ENCODE measurements at places on chromosomes 5 and 9.

DNA sequence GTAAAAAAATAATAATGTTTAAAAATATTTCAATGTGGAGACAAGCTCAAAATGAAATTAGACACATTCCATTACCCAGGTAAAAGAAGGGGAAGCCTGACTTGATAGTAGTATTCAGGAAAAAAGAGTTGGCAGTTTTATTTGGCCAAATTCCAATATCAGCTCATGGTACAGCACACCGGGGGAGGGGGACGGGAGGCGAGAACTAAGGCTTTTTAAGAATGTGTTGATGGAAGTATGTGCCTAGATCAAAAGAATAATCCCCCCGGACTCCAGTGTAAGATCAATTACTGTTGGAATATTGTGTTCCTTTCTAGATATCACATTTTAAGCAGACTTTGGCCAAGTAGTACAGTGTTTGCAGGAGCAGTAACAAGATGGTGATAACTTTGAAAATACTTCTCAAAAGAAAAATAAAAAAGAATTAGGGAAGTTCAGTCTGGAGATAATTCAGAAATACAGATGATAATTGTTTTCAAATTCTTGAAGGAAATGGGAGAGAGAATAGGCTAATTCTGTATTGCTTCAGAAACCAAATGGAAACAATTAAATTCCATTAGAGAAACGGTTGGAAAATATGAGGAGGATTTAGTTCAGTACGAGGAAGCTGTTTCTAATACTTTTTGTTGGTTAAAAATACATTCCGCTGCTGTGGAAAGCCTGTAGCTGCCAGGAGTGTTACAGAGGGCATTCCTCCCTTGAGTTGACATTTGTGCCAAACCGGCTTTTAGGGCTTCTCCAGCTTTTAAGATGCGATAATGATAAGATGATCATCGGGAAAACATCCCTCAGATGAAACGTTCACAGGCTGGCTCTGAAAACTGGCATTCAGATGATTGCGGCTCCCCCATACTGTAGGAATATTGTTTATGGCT is 98.1 kb upstream of the ERBIN start:
- DNase-seq: no peak

GRCh38 chr9:126222363-126222834 is 104.2 kb upstream of the MVB12B start:
- DNase-seq: no peak

DNA sequence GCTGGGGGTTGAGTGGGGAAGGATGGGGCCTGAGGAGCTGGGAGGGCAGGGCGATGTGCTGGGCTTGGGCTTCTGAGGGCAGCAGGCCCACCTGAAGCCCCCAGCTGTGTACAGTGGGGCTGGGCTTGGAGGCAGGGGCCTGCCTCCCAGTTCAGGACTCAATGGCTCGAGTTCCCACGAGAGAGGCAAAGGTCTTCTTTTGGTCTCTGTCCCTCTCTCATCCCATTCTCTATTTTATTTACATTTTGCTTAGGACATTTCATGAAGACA is 180.6 kb downstream of the MACROH2A1 start:
- DNase-seq: no peak

- DNase-seq: peak; percentile 43
These were observed 3.2 kb upstream of the NFX1 start for GRCh38 chr9:33287087-33287490.

GRCh38 chr5:18959535-18959934 is 1028.5 kb downstream of the CDH18 start:
- no peak for DNase-seq

GRCh38 chr9:125821078-125821477 is 73.9 kb downstream of the PBX3 start:
- DNase-seq: no peak

- DNase-seq: no peak
These were observed 149.3 kb upstream of the FSTL4 start for GRCh38 chr5:133761632-133762031.

DNA sequence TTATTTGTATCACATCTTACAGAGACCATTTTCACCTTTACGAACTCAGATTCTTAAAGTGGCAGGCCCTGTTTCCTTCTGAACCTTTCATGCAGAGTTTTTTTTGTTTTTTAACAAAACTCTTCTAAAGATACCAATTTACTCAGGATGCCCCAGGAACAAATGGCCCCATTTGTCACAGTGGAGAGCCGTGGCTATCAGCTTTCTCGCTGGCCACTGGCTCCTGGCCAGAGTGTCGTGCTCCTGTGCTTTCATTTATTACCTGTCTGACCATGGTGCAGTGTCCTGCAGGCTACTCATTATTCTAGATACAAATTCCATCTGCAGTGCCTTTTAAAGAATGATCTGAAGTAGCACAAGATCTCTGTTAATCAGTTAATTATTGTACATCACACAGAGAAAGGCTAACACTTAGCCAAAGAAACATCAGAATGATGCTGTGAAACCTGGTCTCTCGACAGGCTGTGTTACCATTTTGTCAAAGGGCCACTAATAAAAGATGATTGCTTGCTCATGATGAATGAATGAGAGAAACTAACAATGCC is 27.8 kb downstream of the ADRA1B start:
- DNase-seq: no peak

- no peak for DNase-seq
These were observed 117.0 kb downstream of the TRPM6 start for GRCh38 chr9:74770508-74771261.

DNA sequence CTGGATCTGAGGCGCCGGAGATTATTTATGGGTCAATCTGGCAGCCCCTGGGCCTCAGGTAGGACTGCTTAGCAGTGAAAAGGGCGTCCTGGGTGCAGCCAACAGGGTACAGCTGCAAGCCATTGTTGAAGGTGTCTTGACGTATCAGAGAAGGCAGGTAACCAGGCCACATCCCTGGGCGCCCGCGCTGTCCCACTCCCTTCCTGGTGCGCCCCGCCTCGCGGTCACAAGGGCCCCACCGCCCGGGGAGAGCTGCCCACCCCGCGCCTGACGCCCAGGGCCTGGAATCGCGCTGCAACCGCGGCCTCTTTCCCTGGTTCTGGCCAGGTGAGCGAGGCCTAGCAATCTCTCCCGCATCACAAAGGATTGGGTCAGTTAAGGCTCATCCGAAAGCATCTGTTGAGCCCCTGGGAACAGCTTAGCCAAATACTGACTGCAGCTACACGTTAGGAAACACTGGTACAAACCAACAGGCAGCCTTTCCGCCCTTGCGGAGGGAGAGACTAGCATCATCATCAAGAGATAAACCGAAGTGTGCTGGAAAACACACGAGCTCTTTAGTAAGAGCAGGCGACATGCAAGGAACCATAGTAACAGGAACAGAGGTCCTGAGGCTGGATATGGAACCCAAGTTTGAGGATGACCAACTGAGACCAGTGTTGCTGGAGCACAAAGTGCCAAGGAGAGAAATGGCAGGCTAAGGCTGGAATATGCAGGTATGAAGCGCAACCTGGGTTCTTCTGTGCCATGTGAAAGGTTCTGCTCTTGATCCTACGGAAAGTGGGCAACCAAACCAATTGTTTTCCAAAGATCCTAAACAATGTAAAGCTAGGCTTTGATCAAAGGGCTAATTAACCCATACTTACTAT is 3.6 kb downstream of the RPS23 start:
- no peak for DNase-seq

GRCh38 chr9:84294241-84294950 is 46.2 kb downstream of the SLC28A3 start:
- no peak for DNase-seq

DNA sequence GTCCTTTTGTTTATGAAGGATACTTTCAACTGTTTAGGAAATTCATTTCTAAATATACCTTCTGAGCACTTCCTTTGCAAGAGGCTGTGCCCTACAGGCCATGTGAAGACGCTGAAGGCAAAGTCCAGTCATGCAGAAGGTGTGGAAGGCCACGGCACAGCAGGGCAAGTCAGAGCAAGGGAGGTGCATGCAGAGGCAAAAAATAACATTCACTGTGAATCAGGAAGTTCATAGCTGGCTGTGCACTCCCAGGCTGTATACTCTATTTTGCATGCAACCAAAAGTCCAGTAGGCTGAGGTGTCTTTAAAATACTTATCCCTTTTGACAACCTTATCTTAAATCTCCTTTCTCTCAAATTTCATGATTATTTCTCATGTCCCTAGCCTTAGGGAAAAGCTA is 50.3 kb downstream of the GNAQ start:
- DNase-seq: no peak

- DNase-seq: no peak
These were observed 305.5 kb upstream of the CLINT1 start for GRCh38 chr5:158164296-158165047.

GRCh38 chr9:21804331-21804730 is 1.9 kb downstream of the MTAP start:
- no peak for DNase-seq
